ENCODE measurements at places on chromosomes 2 and 18.

DNA sequence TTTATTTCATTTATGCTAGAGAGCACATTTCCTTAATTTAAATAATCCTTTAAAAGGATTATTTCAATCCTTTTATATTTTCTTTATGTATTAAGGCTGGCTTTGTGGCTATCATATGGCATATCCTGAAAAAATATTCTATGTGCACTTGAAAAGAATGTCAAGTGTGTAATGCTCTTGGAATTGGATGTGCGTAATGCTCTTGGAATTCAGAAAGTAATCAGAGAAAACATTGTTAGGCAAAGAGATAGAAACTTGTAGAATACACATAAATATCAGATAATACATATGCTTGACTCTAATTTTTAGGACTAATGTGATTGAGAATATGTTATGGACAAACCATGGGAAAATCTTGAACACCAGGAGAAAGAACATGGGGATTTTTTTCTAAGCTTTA, 197.5 kb upstream of the COL3A1 start:
- DNase-seq = peak; percentile 78

DNA sequence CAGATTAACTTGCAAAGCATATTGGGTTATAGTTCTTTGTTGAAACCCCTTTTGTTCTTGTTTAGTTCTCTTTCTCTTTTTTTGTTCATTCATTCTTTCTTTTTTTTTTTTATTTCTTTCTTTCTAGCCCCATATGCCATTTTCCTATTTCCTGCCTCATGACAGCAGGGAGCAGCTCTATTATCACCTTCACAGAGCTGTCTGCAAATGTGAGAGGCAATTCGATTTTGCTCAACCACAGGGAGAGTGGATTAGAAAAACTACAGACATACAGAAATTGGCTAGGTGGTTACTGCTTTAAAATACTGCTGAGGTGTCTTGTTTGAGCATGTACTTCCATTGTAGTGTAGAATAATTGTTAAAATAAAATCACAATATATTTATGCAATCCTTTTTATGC, 44.2 kb upstream of the TBR1 start:
- DNase-seq = no peak

GRCh38 chr2:20343128-20343527, 7.5 kb downstream of the PUM2 start:
- no peak for DNase-seq

DNA sequence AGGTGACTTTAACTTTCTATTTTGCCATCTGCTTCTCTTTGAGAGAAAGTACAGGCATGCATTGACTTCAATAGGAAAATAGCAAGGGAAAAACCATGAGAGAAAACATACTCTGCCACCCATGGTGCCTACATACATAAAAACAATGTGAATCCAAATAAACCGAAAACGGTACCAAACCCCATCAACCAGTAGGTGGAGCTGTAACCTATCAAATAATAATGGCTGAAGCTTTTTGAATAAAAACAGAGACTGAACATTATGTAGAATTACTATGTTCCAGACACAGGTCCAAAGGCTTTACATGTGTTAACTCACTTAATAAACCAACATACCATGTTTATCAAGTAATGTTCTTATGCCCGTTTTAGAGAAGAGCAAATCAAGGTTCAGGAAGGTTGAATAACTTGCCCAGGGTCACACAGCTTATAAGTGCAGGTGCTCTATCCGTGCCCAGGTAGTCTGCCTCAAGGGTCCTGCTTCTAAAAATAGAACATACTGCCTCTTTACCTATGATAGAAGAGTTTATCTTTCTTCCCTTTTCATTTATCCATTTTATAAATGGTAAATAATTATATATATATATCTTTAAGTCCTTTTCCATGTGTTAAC, 293.9 kb upstream of the SYT4 start:
- DNase-seq = peak; percentile 84

GRCh38 chr2:128259585-128259984, 59.1 kb downstream of the HS6ST1 start:
- no peak for DNase-seq

DNA sequence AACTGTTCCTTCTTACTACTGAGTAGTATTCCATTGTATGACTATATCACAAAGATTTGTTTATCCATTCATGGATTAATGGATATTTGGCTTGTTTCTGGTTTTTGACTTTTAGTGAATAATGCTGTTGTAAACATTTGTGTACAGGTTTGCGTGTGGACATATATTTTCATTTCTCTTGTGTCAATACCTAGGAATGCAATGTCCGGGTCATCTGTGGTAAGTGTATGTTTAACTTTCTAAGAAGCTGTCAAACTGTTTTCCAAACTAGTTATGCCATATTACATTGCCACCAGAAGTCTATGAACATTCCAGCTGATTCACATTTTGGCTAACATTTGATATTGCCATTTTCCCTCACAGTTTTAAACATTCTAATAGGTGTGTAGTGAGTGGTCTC, 29.1 kb upstream of the SLC16A14 start:
- DNase-seq = no peak

GRCh38 chr18:51569561-51569960, 372.1 kb upstream of the MEX3C start:
- no peak for DNase-seq
